ENCODE measurements at places on chromosomes 11 and 22.

- DNase-seq: no peak
Observed at GRCh38 chr11:106331176-106331575, 253.7 kb downstream of the AASDHPPT start.

GRCh38 chr22:45155050-45155840 is 8.5 kb upstream of the NUP50 start:
- no peak for DNase-seq

DNA sequence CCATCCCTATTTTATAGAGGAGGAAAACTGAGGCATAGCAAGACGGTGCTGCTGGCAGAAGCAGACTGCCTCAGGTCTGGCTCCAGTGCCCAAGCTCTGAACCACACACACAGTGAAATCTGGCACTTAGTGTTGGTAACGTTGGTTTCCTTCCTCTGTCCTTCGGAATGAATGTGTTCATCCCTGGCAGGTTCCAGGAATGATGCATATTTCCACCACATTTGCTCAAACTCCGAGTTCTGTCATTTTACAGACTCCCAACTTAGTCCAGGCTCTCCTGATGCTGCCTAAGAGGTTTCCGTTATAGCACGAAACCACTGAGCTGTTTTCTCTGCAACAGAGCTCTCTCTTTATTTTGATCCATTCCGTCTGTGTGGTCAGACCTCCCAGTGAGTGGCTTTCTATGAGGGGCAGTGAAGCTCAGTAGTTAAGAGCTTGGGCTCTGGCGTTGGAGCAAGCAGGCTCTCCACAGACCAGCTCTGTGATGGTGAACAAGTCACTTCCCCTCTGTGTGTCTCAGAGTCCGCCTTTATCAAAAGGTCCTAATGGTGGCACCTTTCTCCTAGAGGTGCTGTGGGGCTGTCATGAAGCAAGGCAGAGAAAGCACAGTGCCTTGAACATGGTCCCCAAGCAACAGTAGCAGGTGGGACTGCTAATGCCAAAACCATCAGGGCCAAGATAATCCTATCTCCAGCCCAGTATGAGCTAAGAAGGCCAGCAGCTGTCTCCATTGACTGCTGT is 200.3 kb downstream of the MYO18B start:
- no peak for DNase-seq

DNA sequence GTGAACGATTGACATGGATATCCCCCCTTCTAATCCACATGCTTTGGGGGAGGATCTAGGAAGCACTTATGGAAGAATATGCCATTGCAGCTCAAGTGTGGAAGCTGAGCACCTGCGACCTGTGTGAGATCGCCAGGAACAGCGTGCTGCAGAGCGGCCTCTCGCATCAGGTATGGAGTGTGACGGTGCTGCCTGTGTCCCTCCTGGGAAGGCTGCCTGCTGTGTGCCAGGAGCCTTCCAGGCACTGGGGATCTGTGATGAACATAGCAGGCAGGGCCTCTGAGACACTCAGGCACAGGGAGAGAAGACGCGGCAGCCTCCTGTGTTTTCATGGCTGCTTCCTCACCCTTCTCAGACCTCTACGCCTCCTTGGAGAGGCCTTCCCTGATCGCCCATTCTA is 36.5 kb downstream of the RNF141 start:
- no peak for DNase-seq

DNA sequence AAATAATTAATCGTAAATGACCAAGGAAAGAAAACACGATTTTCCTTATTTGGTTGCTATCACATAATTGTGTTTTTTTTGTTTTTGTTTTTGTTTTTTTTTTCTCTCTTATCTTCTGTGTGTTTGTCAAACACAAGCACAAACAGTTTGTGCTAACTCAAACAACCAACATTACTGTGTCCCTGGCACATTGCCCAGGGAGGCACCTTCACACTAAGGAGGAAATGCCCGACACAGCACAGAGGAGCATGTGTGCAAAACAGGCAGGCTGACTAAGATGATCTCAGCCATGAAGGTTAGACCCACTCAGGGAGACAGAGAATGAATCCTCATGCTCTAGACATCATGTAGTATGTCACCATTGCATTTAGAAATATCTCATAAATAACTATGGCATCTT is 130.1 kb downstream of the SOX6 start:
- DNase-seq: no peak

Measured in GDM1 (cell line).